ENCODE measurements at places on chromosomes 4 and X. TPM values are rescaled to one million over a fixed set of nuclear protein-coding genes. Genes with fewer than 3 reads are reported as not detected.

XG gene
- total RNA-seq: 7.7 TPM

UBE2D3 gene
- 378 TPM for total RNA-seq

DNA sequence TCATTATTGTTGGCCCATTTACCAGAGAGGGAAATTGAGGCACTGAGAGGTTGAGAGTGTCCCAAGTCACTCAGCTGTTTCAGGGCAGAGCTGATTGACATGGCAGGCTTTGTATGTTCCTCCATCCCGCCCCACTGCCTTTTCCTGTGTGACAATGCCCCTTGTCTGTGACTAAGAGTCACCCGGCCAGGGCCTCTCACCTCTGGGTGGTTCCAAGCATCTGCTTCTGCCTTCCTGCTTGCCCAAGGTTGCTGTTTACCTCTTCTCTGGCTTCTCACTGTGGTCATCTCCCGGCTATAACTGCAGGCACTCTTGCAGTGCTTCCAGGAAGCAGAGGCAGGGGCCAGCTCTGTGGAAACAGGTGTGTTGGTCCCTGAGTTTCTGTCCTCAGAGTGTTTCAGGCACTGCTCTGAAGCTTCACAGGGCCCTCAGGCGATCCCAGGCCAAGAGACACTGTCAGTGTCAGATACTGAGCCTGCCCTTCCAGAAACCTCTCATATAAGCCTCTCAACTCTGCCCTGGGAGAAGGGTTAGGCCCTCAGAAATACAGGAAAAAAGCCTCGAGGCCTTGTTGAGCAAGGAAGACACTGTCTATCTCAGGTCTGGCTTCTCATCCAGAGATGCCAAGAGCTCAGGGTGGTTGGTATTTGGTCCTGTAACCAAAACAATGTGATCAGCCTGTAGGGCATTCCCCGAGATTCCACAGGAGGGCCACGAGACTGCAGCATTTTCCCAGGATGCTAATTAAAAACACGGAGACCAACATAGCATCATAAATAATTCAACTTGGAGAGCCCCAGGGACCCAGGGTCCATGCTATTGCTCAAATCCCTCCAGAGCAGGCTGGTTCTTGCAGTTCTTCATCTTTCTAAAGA is 42.0 kb upstream of the PROM1 start:
- peak; percentile 42 for DNase-seq

GRCh38 chr4:116636917-116637316 is 448.5 kb downstream of the TRAM1L1 start:
- DNase-seq: no peak

DNA sequence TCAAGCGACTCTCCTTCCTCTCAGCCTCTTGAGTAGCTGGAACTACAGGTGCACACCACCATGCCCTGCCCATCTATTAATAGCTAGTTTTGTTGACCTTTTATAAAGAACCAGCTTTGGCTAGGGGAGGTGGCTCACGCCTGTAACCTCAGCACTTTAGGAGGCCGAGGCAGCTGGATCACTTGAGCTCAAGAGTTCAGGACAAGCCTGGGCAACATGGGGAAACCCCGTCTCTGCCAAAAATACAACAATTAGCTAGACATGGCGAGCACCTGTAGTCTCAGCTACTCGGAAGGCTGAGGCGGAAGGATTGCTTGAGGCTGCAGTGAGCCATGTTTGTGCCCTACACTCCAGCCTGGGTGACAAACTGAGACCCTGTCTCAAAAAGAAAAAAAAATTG is 2.7 kb downstream of the TKTL1 start:
- no peak for DNase-seq

DNA sequence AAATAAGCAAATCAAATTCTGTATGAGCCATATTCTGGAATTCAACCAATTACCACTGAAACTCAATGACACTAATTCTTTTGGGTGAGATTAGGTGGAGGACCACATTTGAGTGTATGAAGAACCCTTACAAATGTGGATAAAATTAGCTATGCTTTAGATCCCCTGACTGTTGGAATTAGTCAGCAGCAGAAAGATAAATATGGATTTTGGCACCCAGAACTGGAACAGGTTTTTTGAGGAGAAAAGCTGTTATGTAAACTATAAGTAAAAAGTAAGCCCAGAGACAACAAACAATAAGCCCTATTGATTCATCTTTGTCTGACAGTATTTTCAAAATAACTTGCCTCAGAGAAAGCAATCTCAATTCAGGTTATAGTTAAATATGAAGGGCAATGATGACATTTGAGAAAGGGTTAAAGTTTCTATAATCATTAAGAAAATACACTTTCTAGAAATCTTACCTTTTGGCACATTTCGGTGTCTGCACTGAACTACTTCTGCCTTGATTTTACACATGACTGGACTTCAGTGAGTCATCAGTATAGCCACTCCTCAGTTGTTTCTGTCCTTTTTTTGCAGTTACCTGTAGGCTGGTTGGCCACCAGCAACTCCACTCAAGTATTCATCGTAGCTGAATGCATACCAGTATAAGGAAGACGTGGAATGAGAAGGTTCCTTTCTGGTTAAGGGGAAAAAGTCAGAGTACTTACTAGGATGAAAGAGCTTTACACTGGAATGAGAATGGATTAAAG is 80.0 kb downstream of the KCTD8 start:
- no peak for DNase-seq

DNA sequence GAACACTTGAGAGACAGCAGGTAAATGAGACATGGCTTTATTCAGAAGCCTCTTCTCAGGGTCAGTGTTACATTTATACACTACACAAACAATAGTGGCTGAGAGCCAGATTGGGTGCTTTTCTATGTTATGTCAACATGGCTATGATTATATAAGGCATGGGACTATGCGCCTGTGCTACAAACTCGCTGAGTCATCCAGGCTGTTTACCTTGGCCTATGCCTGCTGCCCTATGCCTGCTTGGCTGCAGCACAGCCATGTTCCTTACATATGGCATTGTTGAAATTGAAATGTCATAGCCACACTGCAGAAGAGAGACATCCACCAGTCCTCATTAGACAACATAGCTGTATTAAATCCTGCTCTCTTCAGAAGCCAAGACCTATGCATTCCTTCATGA is 236.3 kb upstream of the NWD2 start:
- DNase-seq: no peak

DNA sequence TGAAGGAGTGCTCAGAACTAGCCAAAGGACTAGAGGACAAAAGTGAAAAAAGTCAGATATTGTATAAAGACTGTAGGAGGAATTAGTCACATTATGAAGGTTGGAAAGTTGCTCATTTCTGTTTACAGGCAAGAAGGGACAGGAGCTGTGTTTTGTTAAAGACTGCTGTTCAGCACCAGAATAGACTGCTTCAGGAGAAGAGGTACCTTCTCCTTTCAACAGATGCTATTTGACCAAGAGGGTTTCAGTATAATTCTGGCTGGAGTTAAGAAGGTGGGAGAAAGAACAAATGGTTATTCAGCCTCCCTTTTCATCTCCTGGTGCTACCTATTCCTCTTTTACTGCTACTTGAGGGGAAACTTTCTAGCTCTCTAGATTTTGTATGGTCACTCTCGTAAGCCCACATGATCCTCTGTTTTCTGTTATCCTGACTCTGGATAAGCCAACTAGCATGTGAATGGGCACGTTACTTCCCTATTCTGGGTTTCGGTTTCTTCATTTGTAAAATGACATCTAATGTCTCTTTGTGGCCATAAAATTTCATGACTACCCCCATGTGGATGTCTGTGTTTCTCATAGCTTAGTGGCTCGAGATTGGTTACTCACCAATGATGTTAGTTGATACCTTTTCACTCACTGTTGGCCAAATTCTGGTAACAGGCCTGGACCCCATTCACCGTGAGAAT is 68.9 kb downstream of the SH2D1A start:
- DNase-seq: no peak

- no peak for DNase-seq
Observed at GRCh38 chrX:39602195-39602594, 495.6 kb downstream of the BCOR start.

DNA sequence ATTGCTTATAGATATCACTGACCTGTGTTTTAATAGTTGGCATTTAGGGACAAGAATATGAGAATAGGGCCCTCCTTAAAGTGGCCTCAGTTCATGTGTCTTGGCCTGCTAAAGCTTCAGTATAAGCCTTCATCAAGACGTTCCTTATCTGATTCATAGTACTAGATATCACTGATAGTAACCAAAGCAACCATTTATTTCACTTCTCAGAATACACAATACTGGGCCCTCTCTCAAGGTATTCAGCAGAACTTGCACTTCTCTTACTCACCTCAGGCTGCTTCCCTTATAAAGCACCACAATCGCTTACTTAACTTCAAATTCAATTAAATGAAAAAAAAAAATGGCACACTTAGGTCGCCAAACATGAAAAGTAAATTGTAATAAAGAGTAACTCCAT is 259.4 kb upstream of the PCDH7 start:
- DNase-seq: no peak
